ENCODE measurements at places on chromosomes 11 and 22.
A peak's percentile ranks its signal among the peaks of the same experiment; 100 is the strongest.

DNA sequence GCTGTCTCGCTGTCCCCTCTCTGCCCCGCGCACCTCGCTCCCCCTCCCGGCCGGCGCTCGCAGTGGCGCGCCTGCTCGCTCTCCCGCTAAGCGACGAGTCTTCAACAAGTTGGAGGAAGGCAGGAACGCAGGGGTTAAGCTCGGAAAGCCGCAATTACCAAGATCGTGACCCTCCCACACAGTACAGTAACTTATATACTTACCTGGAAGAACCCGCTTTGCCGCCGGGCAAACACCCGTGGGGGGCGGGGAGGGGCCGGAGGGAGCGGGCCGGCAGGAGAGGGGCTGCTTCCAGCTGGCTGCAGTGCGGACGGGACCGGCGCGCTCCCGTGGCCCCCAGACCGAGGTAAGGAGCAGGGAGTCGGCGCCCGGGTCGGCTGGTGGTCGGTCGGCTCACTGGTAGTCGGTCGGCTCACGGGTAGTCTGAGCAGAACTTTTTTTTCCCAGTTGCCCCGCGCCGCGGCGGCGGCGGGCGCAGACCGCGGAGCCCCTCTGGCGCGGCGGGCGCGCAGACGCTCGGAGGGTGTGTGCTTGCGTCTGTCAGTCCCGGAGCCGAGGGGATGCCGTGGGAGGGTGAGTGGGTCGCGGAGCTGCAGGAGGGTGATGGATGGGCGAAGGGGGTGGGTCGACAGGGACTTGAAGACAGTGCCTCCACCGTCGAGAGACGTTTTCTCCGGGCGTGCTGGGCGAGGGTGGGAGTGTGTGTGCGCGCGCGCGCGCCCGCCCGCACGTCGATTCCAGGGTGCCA lies 101.2 kb upstream of the HSD17B12 start:
- peak; percentile 75 for DNase-seq

DNA sequence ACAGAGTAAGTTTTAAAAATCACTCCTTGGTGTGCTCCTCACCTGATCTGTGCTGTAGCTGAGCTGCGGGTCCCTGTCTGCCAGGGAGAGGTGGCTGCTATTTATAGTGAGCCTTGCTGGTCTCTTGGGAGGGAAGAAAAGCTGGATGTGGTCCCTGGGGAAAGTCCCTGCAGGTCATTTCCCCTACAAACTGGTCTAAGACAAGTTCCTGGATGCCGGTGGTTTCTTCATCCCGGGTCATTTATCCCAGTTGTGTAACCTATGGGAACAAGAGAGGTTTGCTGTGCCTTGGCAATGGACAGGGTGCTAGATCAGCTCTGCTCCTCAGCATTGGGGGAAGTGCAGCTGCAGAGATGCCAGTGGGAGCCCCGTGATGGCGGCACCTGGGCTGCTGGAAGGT lies at the start of gene SAA2:
Gene SAA2 (minus strand): TSS at position 108 of the 400 bp plus-strand sequence. CDS start 657 bp downstream, outside the sequence.
- no peak for DNase-seq

DNA sequence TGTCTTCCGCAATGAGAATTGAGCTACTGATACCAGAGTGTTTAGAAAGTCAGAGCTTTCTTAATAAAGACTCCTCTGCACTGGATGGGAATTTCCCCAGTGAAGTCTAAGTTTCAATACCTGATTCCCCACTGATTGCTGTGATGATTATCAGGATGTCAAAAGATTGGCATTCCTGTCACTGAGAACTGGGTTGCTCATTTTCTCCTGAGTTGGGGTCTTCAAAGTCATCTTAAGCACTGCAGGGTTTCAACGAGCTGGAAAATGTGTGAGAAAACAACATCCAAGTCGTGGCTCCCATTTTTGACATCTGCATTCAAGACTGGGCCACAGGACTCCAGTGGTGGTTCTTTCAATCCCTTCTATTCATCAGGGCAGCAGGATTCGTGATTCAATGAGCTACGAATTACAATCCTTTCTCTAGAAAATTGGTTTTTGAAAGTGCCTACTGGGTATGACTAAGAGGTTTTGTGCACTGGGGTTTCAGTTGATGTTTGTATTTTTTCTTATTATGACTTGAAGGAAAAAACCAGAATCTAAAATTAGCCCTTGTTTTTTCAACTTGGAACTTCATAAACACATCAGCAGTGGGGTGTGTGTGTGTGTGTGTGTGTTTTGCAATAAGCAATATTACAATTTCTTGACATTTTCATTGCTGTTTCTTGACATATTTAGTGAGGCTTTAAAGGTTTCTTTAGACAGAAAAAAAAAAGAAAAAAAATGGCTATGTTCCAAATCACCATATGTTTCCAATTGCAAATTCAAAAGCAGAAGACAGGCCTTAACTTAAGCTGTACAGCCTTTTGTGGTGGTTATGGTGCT lies 233.0 kb downstream of the FAM76B start:
- DNase-seq: no peak

DNA sequence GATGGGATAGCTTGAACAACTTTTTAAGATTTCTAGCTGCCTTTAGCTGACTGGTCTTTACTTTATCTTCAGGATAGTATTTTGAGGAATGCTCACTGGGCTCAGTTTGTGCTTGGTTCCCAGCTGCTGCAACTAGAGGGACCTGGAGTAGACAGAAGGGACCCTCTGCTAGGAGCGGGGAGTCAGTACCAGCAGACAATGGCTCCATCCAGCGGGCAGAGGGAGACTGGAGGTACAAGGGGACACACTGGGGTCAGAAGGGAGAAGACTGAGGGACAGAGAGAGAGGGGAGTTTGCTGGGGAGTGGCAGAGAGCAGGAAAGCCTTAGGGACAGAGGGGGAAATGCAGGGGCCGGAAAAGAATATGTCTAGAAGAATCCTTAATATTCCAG lies 22.0 kb upstream of the ACER3 start:
- peak; percentile 28 for DNase-seq

DNA sequence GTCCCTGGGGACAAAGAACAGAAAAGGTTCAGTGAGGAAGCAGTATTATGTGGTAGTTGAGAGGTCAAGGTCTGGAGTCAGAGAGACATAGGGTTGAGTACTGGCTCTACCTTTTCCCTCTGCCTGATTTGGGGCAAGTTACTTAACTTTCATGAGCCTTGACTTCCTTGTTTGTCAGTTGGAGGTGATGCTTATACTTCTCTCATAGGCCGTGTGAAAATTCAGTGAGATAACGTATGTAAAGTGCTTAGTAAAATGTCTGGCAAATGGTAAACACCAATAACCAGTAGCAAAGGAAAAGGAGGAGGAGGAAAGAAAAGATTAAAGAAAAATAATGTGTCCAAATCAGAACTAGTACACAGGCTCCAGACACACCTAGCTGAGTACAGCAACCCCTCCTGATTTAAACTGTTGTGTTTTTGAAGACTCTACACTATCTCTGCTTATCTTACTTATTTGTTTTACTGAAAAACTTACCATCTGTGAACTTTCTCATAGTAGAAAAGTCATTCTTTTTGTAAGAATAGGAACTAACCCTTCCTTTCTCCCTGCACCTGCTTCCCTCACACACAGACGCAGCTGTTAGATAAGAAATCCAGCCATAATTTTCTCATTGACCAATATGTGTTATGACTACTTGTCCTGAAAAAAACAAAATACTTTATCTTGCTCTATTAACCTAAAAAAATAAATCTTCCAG lies 126.9 kb downstream of the CD44 start:
- DNase-seq: no peak

DNA sequence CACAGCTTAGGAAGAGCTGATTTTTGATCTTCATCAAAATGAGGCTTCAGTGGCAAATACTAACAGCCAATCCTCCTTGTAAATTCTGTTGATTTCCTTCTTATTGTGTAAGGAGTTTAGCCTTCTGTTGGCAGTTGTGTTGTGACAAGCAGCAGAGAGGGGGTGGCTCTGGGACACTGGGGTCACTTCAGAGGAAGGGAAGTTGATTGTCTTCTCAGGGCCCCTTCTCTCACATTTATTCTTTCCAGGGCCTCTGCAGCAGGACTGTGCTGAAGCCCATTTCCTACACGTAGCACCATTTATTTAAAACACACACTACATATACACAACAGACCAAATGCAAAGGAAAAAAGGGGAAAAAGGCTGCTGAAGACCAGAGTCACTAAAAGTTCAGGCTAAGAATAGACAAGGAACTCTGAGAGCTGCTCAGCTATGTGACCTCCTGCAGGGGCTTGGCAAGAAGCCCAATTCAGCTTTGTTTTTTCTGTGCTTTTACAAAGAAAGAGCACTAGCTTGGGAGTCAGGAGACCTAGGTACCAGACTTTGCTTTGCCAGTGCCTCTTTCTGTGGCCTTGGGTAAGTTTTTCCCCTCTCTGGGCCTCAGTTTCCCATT lies 28.3 kb upstream of the UPB1 start:
- DNase-seq: no peak

DNA sequence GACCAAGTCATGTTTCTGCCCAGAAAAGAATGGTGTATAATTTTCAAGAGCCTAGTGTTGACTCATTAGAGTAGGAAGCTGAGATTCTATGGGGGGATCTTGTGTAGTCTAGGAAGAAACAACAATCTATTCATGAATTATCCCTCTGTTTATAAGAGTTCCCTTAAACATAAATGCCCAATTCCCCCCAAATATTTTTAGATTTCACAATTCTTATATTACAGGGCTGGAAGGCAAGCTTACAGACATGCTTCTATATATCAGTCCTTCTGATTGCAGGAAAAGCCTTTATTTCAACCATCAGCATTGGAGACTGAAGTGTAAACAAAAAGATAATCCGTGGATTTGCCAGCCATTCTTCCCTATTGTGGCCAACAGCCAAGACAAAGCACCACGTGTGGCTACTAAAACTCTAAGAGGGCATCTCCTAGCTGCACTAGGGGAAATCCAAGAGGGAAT lies 71.4 kb downstream of the NAT10 start:
- DNase-seq: no peak

GRCh38 chr11:83608571-83608970 lies 322.4 kb upstream of the CCDC90B start:
- no peak for DNase-seq

GRCh38 chr11:69366591-69366990 lies 72.6 kb downstream of the MYEOV start:
- DNase-seq: no peak

DNA sequence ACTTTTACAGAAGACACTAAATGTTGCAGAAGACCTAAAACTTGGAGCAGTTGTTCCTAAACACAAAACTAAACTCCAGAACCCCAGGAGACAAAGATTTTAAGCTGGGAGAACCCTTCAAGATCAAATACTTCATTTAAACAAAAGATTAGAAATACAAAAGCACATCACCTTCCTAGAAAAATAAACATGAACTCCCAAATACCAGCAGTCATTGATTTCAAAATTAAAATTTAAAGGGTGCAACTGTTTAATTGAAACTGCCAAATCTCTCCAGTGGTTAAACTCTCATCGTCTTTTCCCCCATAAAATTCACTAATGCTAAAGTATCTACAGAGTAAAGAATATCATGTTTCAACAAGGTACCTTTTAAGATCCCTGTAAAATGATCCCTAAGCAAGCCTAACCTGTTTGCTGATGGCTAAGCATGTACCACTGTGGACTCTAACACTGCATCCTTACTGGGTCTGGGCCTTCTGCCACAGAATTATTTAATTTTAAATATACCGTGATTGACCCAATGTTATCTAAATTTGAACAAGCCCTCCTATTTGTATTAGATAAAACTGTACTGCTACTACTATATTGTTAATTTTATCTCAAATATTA lies 53.7 kb upstream of the CCDC34 start:
- no peak for DNase-seq

DNA sequence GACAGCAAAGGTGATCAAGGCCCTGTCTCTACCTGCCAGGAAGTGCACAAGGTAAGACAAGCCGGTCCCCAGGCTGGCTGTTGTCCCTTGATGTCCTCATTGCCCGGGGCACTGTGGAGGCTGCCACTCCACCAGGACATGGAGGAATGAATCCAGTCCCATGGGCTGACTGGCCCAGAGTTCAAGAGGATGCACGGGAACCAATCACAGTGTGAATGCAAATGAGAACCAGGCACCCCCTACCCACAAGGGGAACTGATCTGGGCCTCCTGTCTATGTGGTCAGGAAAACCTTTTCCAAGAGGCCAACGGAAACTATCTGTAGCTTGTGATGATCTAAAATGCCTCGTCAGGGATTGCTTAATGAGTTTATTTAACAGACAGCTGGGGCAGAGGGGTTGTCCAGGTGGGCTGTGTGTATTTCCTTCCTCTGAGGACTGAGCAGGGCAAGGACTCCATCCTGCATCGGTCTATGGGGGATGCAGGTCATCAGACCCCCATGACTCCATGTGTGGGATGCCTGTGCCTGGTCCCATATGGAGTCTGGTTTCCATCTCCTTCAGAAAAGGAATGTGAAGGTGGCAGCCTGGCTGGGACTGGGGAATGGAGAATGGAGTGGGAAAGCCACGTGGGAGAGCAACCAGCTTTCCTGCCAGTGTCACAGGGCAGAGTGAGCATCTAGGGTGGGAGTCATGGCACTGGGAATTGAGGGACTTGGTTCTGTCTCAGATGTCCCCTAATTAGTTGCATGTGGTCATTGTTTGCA lies 60.5 kb downstream of the CD82 start:
- no peak for DNase-seq

- DNase-seq: no peak
Observed at GRCh38 chr11:65425105-65425970, 2.7 kb downstream of the NEAT1 start.

DNA sequence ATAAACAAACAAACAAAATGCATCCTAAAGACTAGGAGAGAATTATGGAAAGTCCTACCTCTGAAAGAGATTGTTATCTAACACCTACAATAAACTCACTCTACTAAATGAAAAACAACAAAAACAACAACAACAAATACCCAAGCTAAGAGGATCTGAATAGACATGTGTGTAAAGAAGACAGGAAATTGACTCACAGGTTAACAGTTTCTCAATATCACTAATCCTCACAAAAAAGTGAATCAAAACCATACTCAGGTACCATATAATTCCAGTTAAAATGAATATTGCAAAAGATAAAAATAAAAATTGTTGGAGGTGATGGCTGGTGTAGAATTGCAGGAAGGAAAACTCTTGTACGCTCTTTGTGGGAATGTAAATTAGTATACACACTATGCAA lies 110.4 kb upstream of the TOP3B start:
- no peak for DNase-seq

DNA sequence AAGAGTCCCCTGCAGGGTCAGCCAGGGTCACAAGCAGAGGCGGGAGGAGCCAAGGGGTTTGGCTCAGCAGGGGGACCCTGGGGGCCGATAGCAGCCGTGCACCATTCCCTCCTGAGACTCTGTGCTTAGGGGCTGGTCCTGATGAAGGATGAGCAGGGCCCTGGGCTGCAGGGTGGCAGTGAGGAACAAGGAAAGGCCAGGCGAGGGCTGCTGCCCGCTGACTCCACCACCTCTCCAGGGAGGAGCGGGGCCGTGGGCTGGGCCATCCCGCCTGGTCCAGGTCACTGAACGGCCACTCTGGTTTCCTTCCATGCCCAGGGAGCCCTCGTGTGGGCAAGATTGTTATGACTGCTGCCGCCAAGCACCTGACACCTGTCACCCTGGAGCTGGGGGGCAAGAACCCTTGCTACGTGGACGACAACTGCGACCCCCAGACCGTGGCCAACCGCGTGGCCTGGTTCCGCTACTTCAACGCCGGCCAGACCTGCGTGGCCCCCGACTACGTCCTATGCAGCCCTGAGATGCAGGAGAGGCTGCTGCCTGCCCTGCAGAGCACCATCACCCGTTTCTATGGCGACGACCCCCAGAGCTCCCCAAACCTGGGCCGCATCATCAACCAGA lies 9.2 kb upstream of the NDUFS8 start:
- DNase-seq: peak; percentile 93
